ENCODE measurements at places on chromosomes 2 and 18.
A peak's percentile ranks its signal among the peaks of the same experiment; 100 is the strongest.

- DNase-seq, result no peak
Observed at GRCh38 chr2:72962911-72963310, 45.6 kb downstream of the EMX1 start.

GRCh38 chr2:132384491-132385151 lies 32.0 kb upstream of the GPR39 start:
- no peak for DNase-seq

GRCh38 chr2:175461839-175462238 lies 280.3 kb upstream of the ATP5MC3 start:
- DNase-seq, result no peak

DNA sequence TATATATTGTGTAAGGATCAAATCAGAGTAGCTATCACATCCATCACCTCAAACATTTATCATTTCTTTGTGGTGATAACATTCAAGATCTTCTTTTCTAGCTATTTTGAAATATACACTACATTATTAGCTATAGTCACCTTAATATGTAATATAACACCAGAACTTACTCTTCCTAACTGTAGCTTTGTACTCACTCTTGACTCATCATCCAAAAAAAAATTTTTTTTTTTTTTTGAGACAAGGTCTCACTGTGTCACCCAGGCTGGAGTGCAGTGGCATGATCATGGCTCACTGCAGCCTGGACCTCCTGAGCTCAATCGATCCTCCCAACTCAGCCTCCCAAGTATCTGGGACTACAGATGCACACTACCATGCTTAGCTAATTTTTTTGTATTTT lies 153.3 kb downstream of the EML6 start:
- no peak for DNase-seq

GRCh38 chr2:47504174-47504810 lies 101.3 kb downstream of the MSH2 start:
- DNase-seq, result no peak

DNA sequence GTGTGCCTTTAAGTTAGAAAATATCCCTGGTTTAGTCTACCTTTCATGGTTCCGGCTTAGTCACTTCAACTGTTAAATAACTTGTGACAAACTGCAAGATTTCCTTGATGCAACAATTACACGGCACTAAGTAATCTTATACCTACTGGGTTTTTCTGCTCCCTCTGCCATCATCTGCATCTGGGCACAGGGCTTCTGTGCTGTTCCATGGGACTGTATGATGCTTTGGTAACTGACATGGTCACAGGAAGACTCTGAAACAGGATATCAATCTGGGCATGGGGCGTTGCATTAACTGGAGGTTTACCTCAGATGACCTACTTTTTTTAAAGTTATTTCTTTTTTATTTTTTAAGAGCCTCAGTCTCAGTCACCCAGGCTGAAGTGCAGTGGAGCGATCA lies 365.4 kb downstream of the SS18 start:
- no peak for DNase-seq

DNA sequence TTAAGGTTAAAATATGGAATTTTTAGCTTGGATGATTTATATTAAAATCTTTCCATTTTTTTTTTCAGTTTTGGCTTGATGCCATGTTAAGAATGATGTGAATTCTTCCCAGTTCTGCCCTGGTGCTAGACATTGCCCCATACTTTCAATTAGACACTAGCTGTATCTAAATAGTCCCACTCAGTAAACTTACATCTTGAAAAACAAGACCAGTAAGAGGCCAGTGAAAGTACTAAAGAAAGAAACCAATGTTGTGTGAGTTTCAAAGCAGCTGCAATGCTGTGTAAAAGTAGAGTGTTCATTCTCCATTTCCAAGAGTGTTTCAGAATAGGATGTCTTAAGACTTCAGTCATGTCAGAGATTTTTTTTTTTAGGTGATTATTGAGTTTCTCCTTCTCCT lies 40.0 kb upstream of the CYBRD1 start:
- DNase-seq, result no peak

DNA sequence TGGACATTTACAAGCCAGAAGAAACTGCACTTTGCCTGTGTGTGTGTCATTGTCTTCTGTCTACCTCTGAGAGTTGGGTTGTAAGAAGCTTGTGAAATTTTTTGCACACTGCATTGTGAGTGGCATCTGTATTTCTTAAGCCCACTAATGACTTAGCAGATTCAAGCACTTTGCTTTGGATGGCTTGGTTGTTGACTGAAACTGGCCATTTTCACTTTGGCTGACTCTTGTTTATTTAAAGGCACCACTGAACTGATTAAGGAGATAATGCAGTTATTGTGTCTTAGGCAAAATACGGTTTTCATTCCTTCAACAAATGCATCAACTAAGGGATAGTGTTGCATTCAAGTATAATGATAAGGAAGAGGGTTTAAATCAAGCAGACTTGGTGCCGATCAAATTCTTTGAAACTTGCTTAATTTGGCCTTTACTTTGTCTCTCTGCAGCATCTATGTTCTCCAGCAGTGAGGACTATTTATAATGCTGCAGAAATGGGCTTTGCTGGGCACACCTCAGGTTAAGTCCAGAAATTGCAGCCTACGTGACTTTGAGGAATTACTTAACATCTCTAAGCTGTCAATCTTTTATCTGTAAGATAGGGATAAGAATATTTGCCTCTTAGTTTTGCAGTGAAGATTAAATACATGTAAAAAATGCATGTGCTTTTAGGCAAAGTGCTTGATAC lies 142.0 kb downstream of the CCDC85A start:
- DNase-seq, result no peak

DNA sequence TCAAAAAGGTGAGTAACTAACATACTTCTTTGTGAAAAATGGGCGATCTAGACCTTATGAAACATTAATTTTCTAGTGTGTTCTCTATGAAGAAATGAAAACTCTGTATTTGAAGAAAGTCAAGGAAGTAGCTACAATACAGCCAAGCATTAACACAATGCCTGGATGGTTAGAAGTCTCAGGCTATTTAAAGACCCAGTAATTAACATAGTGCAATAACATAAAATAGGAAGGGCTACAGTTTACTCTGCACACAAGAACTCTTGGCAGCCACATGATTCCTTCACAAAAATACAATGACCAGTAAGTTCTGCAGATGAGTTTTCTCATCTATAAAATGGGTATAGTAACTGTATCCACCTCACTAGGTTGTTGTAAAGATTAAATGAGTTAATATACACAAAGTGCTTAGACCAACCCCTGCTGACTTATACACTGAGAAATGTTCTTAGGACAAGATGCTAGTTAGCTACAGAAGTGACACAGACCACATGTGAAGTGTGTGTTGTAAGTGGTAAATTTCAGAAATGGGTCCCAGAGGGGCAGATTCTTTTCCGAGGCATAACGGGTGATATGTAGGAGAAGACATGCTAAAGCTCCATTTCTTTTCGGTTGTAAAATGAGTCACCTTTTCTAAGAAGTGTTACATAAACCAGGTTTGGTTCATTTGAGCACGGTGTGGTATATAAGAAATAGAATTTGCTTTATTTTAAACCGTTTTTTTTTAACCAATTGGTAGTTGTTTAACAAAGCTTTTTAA lies 61.8 kb downstream of the CXCR4 start:
- DNase-seq, result no peak

DNA sequence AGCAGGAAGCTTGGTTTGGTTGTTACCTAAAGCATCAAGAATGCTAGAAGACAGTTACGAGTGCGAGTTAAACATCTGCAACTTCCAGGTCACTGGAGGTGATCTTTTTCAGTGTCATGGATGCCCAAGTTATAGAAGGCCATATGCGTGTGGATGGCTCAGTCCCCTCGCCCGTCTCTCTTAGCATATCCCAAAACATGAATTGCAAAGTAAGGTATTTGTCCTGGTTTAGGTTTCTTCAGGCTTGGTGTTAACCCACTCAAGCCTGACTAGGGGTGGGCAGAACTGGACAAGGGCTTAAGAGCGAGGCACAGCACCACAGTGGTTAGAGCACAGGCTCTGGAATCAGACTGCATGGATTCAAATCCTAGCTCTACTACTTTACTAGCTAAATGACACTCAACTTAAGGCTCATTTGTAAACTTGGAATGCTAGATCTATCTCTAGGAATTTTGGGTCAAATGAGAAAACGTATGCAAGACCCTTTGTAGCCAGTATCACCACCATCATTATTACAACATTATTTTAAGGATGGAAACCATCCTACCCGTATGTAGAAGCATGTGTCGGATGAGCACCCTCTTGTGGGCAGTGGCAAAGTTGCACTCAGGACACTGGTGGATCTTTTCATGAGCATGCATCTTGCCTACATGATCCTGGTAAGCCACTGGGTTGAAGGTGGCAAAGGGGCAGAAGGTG lies 11.2 kb downstream of the ZNF142 start:
- DNase-seq, result peak; percentile 75

DNA sequence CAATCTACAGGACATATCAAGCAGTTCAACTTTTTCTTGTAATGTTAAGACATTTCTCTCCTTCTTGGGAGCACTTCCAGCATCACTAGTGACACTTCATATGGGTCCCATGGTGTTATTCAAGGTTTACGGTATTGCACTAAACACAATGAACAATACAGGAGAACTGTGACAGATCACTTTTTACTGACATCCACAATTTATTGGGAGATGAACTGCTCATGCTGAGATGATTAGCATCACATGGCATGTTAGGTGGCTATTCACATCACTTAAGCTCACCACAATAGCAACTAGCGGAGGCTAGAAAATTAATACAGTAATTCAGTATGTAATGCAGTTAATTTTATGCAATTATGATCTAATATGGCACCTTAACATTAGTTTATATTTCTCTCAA lies 264.4 kb downstream of the ERBB4 start:
- DNase-seq, result no peak

DNA sequence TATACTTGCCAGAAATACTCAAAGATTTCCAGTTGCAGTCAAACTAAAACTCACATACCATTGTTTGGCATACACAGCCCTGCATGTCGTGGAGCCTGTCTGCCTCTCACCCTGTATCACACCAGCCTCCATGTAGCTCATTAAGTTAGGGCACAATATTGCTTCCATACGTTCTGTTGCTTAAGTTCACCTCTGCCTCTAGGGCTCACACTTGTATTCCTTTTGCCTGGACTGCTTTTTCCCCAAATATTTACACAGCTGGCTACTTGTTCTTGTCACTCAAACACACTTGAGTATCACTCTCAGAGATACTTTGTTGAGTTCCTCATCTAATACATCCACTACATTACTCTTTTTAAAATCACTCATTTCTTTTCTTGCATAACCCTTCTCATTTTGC lies 83.1 kb downstream of the PTH2R start:
- DNase-seq, result no peak

- no peak for DNase-seq
Observed at GRCh38 chr18:45525301-45525700, 90.0 kb upstream of the SLC14A2 start.

DNA sequence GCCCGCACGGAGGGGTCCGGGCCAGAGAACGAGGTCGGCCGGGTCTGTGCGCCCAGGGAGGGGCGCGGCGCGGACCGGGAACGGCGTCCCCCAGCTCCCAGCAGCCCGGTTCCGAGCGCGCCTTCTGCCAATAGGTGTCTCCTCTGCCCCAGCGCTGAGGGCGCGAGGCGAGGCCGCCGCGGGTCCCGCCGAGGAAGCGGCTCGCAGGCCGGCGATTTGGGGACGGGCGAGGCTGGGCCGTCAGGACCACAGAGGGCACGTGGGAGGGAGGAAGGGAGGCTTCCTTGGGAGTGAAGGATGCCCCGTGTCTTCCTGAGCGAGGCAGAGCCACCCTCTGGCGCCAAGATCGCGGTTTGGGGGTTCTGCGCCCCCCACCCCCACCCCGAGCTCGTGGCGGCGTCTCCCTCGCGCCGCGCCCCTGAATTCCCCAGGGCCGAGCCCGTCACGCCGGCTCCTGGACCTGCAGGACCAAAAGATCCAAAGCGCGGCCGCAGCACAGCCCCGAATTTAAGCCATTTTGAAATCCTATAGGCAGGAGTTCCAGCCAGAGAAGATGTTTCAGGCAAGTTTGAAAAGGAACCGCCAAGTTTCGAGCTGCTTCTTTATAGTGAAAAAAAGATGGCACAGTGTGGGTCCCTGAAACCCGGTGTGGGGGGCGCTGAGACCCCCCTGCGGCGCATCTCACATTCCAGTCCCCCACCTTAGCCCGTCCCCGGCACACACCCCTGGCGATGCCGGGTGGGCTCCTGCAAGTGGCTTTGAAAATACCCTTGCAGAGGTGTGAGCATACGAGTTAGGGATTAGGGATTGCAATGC lies 909 bp downstream of the NFATC1 start:
- peak; percentile 42 for DNase-seq

GRCh38 chr2:98710734-98711133 lies 20.2 kb downstream of the MGAT4A start:
- DNase-seq, result no peak

- DNase-seq, result no peak
Observed at GRCh38 chr2:177495945-177496344, 103.4 kb downstream of the AGPS start.

GRCh38 chr2:36330473-36331395 lies 24.8 kb upstream of the CRIM1 start:
- no peak for DNase-seq

DNA sequence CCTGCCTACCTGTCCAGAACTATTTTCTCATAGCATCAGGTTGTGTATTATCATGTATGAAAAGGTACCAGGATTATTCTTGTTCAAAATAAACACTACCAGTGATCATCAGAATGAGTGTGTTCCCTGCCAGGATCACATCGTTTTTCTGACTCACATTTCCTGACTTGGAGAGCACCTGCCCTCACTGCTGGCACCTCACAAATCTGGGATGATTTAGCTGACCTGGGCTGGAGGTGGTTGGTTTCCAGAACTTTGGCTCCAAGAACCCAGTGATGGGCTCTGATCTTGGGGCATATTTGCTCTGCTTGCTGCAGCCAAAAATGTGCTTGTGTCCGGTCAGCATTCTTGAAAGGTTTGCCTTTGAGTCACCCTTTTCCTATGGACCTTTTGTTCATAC lies 836.3 kb upstream of the ACVR2A start:
- no peak for DNase-seq

DNA sequence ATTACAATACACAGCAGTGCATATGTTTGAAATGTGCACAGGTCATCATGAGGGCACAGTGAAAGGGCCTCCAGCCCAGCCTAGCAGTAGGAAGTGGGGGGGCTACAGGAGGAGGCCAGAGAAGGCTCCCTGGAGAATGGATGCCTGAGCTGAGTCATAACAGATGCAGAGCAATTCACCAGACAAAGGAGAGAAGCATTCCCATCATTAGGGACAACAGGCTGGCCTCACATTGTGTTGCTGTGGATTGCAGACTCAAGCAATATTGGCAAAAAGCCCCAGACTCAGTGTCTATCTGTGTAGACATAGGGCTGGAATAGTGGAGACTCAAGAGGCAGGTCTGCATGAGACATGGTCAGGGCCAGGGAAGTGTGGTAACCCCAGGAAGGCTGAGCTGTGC lies 329.9 kb downstream of the DLGAP1 start:
- DNase-seq, result no peak

- no peak for DNase-seq
Observed at GRCh38 chr2:85455552-85456090, 37.1 kb downstream of the SH2D6 start.

DNA sequence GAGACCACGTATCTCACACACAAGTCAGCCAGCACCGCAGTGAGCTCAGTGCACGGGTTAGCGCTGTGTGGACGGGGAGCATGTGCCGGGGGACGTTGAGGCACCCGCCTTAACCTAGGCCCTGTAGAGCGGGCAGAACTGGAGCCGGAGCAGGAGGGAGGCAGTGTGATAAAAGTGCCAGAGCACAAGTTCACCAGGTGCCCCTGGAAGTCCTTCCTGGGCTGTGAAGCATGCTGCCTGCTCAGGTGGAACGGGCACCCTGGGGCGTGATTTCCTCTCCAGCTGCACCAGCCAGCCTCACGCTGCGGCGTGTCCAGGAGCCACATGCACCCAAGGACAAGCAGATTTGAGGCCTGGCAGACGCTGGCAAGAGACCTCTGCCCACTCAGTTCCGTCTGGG lies 50.3 kb downstream of the ITGB1BP1 start:
- DNase-seq, result no peak
